Epithelial cell of proximal tubule (primary cell): ENCODE measurements at places on chromosomes 1 and 21.

DNA sequence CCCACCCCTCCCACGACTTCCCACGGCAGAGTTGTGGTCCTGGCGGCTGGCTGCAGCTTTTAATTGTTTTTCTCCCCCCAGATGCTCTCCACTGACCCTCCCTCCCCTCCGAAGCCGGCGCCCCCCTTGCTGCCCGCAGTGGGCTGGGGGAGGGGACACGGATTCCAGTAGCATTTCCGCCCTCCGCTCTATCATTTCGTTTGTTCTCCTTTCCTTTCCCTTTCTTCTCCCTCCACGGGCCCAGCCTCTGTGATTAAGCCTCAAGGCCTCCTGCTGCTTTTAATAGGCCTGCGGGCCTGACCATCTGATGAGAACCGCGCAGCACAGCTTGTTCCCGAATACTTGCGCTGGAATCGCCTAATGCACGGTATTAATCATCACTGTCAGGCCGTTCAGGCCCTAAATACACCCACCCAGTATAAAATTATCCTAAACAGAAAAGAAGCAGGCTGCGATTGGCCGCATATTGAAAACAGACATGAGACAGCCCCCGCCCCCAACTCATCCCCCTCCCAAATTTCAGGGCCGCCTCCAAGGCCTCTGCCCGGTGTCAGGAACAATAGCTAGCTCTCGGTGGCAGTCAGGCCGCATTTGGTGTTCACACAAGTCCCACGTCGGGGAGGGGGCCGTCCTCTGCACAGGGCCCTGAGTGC lies 102.0 kb upstream of the ARHGEF16 start:
- DNase-seq, result no peak

DNA sequence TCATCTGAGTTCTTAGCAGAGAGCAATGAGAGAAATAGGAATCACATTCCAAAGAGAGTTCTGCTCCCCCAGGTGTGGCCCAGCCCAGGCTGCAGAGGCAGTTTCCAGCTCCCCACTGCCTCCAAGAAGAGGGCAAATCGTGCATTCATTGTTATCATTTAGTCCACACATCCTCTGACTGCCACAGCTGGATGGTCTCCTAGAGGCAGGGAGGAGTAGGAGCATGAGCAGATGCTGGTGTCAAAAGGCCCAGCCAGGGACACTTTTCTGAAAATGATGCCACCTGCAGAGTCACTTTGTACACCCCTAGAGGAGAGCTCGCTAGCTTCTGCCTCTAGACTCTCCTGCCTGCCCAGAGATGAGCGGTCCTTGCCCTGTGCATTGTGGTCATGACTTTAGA lies 33.6 kb upstream of the GNPAT start:
- no peak for DNase-seq

- DNase-seq, result no peak
Measured at GRCh38 chr21:43767498-43767983, 8.6 kb downstream of the CSTB start.

GRCh38 chr1:214518361-214518760 lies 33.0 kb downstream of the PTPN14 start:
- DNase-seq, result no peak

DNA sequence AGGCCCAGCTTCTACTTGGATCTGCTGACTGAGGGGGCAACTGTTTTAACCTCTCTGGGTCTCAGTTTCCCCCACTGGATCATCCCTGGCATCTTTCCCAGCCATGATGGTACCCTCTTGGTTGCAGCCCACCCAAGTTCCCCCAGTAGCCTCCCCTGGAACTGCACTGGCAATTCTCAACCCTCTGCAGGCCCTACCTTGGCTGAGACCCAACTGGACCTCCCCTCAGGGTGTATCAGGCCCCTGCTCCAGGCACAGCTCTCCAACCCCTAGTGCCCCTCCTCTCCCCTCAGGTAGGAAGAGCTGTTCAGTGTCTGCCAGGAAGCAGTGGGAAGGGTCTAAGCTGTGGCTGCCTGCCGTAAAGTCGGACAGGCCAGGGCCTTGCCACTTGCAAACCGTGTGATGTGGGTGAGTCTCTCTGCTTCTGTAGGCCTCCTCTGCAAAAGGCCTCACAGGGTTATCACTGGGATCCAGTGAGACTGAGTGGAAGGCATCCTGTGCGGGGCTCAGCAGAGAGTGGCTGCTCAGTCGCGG lies 32.1 kb downstream of the RHBG start:
- DNase-seq, result no peak

- DNase-seq, result no peak
Measured at GRCh38 chr21:42364304-42364865, 1.9 kb downstream of the TFF1 start.

DNA sequence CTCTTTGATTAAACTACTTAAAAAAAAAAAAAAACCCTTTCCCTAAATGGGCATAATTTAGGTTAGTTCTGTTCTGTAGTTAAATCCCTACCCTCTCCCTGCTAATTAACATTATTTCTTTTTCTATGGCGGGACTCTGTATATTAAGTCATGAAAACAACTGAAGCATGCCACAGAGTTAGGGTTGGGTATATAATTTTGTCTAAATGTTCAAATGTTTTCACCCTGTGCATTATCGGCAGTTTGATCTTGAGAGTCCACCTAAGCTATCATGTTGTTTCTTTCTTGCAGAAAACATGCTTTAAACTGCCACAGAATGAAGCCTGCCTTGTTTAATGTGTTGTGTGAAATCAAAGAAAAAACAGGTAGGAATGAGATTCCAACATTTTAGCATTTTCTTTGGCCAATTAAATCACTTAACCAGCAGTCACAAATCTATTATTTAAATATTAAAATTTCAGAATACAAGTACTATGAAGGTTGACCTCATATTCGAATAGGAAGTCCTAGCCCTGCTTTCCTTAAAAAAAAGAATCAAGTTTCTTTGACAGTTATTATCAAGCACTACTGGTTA lies 4.0 kb downstream of the PBX1 start:
- DNase-seq, result no peak

- no peak for DNase-seq
Measured at GRCh38 chr1:107140703-107141490, at the start of gene NTNG1. TSS of gene NTNG1 (plus strand) at chr1:107141039.

- DNase-seq, result no peak
Measured at GRCh38 chr1:107545056-107545577, 404.3 kb downstream of the NTNG1 start.

GRCh38 chr1:228159008-228159665 lies 6.5 kb upstream of the IBA57 start:
- DNase-seq, result no peak

GRCh38 chr1:53526451-53527101 lies 67.4 kb downstream of the DMRTB1 start:
- DNase-seq, result no peak

DNA sequence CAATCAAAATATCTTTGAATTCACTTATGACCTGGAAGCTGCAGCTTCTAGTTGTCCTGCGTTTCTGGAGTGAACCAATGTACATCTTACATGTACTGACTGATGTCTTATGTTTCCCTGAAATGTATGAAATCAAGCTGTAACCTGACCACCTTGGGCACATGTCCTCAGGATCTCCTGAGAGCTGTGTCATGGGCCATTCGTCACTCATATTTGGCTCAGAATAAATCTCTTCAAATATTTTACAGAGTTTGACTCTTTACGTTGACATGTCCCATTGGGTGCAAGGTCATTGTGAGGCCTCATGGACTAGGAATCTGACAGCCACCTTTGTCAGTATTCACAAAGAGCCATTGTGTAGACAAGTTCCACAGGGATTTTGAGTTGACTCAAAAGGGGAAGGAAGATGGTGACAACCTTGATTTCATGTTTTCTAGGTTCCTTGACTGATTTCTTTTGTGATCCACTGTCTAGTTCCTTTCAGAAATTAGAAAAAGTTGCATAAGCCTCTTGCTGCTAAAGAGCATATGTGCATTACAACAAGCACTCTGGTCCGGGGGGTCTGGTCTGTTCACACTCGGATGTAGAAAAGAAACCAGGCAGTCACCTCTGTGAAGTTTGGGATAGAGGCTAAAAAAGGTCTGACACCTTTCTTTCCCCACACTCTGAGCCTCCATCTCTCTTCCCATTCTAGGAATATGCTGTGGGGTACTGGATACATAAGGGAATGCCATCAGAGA lies 10.7 kb downstream of the CHI3L2 start:
- DNase-seq, result no peak

- no peak for DNase-seq
Measured at GRCh38 chr1:10530281-10530740, 55.6 kb downstream of the PEX14 start.

DNA sequence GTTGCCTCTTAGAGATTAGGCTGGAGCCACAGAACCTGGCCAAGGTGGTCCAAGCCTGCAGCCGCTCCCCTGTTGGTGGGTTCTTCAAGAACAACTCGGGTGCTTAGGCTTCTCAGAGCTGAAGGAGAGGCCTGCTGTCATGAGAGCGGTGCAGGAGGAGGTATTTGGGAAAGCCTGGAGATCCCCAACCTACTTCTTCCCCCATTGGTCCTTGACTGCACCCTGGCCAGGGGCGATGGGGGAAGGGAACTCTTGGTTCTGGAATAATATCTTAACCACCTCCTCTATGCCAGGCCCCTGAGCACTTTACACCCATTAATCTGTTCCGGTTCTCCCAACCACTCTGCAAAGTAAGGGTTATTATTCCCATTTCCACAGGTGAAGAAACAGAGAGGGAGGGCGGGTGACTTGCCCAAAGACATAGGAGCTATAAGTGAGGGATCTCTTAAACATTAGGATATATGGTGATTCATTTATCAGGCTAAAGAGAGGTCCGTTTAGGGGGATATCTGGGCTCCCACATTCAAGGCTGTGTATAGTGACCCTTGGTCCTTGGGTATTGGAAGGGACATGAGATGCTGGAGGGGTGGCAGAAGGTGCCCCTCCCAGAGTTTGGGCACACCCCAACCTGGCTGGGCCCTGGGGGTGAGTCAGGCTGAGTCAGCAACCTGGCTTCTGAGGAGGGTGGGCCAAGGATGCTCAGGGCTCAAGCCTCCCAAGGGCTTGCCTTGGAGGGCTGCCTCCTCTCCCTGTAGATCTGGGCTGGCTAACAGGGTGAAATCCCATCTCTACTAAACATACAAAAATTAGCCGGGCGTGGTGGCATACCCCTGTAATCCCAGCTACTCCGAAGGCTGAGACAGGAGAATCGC lies 5.2 kb downstream of the TRNP1 start:
- DNase-seq, result no peak

DNA sequence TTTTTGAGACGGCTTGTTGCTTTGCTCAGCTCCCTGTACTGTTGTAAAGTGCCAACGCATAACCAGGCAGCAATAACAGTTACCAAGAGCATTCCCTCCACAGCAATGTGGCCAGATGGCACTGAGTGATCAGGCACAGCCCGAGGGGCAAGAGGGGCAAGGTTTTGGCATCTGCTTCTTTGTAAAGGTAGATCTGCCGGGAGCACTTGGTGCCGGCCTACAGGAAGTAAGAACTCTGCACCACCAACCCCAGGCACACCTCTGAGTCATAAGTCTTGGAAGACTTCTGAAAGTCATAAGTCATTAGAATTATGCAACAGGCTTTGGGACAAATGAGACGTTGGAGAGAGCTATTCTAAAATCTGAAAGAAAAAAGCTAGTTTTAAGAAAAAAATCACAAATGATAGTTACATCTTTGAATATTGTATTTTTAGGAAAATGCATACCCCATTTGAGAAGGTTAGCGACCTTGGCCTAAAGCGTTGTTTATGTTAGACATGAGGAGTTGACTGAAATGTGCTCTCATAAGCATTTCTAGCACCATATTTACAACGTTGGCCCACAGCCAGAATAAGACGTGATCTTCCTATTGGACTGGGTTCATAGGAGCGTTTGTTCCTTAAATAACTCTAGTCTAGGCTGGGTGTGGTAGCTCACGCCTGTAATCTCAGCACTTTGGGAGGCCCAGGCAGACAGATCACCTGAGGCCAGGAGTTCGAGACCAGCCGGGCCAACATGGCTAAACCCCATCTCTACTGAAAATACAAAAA lies 37.7 kb upstream of the MAP10 start:
- DNase-seq, result peak; percentile 71

DNA sequence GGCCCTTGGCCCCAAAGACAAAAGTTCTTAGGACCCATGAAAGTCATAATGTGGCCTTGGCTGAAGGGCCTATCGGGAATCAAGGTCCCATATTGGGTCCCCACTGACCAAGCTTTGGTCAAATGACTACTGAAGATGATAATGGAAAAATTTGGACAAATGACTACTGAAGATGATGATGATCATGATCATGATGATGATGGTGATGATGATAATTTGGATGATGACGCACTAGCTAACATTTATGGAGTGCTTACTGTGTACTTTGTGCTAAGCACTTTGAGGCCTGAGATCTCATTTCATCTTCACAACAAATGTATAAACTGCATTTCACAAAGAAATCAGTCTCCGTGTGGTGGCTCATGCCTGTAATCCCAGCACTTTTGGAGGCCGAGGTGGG lies 39.4 kb downstream of the EIF2D start:
- DNase-seq, result no peak

- peak; percentile 38 for DNase-seq
Measured at GRCh38 chr1:226708342-226708780, 30.7 kb downstream of the ITPKB start.

DNA sequence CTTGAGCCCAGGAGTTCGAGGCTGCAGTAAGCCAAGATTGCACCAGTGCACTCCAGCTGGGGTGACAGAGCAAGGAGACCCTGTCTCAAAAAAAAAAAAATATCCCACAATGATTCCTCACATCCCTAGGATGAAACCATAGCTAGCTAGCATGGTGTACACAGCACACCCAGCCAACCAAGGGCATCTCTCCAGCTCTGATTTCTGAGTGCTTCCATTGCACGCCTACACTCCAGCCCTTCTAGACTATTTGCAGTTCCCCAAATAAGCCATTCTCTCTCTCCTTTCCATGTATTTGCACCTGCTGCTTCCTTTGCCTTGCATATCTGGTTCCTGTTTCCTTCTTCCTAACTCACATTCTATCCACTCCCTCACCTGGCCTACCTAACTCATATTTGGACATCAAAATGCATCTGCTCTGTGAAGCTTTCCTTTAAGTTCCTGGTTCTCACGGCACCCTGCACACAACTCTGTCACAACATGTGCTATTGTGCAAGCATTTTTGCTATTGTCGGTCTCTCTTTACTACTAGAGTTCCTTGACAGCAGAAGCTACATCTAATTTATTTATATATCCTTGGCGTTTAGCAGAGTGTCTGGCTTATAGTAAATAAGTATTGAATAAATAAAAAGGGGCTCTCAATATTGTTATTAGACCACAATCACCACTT lies 2.4 kb upstream of the ELAPOR1 start:
- no peak for DNase-seq

DNA sequence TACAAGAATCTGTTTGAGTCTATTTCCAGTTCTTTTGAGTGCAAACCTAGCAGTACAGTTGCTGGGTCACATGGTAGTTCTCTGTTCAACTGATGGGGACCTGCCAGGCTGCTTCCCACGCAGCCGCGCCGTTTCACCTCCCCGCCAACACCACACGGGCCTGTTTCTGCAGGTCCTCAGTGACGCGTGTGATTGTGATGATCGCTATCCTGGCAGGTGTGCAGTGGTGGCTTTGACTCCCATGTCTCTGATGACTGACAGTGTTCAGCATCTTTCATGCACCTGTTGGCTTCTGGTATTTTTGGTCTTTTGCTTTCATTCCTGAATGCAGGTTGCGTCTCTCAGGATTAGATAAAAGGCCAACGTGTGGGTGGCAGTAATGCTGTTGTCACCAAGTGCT lies 41.6 kb downstream of the FAAP20 start:
- DNase-seq, result no peak

GRCh38 chr1:200206340-200206739 lies 178.8 kb downstream of the NR5A2 start:
- DNase-seq, result peak; percentile 19

- no peak for DNase-seq
Measured at GRCh38 chr21:15272171-15272570, 207.4 kb upstream of the NRIP1 start.

GRCh38 chr1:231062500-231063270 lies 22.6 kb upstream of the FAM89A start:
- no peak for DNase-seq
